NCI-H774 (cell line): ENCODE measurements at places on chromosomes 2 and 18.

- no peak for DNase-seq
Measured at GRCh38 chr2:183541766-183542165, 417.5 kb downstream of the NUP35 start.

GRCh38 chr2:1495676-1496358, 82.6 kb downstream of the TPO start:
- no peak for DNase-seq

- DNase-seq, result no peak
Measured at GRCh38 chr2:2746731-2747130, 415.7 kb upstream of the MYT1L start.

DNA sequence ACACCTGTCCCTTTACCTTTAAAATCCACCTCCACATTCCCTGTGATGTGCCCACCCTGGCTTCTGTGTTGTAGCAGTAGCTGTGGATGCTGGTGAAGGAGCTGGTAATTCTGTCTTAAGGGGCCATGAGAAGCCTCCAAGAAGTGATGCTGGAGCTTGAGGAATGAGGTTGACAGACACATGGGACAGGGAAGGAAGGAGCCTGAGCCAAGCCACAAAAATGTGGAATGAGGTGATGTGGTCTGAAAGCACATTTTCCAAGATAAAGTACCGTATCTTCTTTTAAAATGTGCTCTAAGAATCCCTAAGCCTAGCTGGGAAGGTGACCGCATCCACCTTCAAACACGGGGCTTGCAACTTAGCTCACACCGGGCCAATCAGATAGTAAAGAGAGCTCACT, 31.2 kb downstream of the VWA3B start:
- DNase-seq, result no peak

GRCh38 chr2:219886615-219887014, 259.2 kb downstream of the SLC4A3 start:
- DNase-seq, result no peak

GRCh38 chr2:240769096-240769495, 50.9 kb downstream of the KIF1A start:
- no peak for DNase-seq

DNA sequence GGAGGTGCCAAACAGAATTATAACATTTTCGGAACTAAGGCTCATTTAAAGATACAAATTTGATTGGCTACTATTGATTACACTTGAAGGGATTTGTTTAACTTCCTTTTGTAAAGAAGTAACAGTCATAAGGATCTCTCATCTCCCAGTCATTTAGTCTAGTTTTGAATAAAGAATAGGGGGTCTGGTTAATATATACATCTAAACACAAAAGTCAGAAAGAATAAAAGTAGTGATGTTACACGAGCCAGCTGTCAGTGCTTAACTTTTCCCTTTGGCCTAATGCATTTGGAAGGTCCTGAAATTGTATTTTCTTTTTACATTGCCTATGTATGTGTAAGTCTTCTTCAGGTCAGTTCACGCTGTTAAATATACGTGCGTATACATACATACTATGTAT, 8.1 kb downstream of the SEPTIN2 start:
- DNase-seq, result no peak

DNA sequence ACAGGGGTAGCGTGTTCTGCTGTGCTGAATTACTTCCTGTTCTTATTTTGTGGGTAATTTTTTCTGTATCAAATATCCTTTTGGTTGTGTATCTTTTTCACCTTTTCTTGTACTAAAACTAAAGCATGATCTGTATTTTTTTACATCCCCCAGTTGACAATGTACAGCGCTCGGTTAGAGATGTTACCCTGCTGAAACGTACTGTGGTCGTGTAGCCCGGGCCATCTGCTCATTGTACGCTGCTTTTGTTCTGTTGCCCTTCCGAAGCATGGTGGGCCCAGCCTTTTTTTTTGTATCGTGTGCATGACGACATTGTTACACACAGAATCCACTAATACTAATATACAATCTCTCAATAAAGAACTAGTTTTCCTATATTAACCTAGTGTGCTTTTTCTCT, 233.1 kb downstream of the HAUS1 start:
- DNase-seq, result no peak

DNA sequence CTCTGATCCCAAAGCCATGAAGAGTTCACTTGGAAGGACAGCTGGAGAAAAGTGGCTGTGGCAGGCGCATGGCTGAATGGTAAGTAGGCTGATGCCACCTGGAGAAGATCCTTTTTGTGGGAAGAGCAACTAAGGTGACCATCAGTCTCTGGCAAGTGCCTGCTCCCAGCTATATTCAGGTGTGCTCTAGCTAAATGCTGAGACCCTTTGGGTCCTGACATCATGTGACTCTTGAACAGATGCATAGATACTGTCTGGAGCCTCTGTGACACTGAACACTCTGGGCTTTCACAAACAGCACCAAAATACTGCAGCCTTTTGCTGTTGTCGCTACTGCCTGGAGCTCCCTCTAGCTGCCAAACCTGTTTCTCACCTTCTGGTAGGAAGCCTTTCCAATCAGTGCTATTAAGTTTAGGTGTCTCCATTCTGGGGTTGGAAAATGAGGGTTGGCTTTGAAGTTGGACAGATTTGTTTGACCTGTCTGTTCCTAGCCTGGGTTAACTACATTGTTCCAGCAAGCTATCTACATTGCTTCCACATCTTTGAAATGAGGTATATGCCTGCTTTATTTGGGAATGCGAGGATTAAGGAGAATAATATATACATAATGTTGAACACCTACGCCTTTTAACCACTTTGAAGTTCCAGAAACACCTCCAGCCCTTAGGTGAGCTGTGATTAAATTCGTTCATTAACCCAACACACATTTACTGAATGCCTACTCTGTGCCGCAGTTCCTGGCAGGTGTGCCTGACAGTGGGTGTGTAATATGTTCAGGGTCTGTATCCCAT, 3.1 kb downstream of the EGR4 start:
- peak; percentile 59 for DNase-seq

GRCh38 chr2:38978296-38978903, 88.7 kb downstream of the ARHGEF33 start:
- DNase-seq, result no peak

- no peak for DNase-seq
Measured at GRCh38 chr2:11196246-11196645, 41.0 kb downstream of the SLC66A3 start.

- no peak for DNase-seq
Measured at GRCh38 chr2:235663875-235664274, 170.0 kb downstream of the AGAP1 start.

DNA sequence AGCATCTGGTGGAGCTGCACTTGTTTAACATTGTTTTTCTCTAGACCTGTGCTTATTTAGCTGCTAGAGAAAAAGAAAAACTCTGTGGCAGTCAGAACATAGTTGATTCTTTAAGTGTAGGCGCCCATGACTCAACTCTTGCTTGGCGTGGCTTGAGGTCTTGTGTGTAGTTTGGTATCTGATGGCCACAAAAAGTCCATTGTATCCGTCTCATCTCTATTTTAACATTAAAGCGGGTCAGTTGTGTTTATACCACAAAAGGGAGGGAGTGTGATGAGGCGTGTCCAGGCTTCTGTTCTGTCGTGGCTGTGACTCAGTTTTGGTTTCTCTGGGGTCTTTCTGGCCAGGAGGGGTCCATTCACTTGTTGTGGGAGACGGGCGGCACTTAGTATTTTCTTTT, 24.2 kb upstream of the UGT1A8 start:
- no peak for DNase-seq

GRCh38 chr2:190311893-190312634, 7.6 kb downstream of the HIBCH start:
- no peak for DNase-seq

- no peak for DNase-seq
Measured at GRCh38 chr18:35051641-35052377, 10.6 kb downstream of the MAPRE2 start.

GRCh38 chr2:147467441-147467840, 377.4 kb upstream of the ACVR2A start:
- no peak for DNase-seq

DNA sequence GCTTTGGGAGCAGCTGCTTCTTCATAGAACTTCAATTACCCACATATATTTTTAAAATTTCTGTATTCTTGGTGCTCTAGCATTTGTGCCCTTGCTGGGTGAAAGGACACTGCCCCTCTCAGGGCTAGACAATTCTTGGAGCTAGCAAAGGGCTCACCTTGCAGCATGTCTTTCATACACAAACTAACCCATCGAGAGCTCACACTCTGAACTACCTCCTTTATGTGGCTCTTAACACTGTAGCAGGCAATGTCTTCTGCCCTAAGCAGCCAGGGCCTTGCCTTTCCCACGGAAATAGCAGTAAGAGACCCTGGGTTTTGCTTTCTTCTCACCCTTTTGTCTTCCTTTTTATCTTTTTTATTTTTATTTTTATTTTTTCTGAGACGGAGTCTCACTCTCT, 234.0 kb downstream of the ACTR3 start:
- no peak for DNase-seq

- DNase-seq, result peak; percentile 33
Measured at GRCh38 chr2:127196998-127197397, 23.1 kb downstream of the CYP27C1 start.

DNA sequence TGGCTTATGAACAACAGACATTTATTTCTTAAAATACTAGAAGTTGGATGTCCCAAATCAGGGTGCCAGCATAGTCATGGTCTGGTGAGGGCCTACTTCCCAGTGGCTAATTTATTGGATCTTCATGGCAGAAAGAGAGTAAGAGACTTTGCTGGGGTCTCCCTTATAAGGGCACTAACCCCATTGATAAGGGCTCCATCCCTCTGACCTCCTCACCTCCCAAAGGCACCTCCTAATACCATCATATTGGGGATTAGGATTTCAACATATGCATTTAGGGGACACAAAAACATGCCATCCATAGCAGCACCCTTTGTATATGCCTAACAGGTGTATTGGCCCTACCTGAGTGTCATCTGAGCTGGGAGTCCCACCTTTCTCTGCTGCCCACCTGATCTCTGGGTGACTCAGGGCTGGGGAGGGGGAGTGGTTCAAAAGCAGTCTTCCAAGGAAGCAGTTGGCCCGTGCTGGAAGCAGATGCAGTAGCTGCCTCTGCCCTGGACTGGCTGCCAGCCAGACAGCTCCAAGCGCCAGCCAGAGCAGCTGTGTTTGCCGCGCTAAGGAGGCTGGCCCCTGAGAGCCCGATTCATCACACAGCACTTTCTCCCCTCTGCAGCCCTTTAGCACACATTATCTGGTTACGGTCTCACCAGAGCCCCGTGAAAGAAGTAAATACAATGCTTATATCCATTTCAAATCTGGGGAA, 84.6 kb downstream of the SMAD7 start:
- peak; percentile 83 for DNase-seq

- DNase-seq, result no peak
Measured at GRCh38 chr2:118940486-118941120, 1.4 kb upstream of the MARCO start.
